CD4-positive, alpha-beta T cell treated with Interleukin-15 for 4 hours (primary cell): ENCODE measurements at places on chromosomes 5 and 9.

GRCh38 chr5:88172847-88173758 is 95.5 kb downstream of the TMEM161B start:
- DNase-seq: no peak

DNA sequence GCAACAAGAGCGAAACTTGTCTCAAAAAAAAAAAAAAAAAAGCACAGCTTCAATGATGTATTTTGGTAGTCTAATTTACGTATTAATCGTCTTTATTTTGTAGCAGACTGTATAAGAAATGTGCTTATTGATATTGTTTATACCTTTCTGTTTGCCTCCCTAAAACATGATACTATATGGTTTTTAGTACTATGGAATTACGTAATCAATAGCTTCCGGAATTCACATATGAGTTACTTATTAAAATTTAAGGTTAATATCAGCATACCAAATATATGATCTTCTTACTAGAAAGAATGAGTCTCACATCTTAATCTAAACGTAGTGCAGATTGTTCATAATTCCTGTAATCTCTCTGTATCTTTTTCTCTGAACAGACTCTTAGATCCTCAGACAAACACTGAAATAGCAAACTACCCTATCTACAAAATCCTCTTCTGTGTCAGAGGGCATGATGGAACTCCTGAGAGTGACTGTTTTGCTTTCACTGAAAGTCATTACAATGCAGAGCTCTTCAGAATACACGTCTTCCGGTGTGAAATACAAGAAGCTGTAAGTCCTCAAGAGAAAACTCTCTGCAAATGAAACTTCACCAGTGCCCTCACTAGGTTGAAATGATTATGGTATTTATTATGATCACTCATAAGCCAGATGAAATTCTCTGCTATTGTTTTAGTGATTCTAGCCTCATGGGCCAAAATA is 44.4 kb upstream of the GPR21 start:
- no peak for DNase-seq

DNA sequence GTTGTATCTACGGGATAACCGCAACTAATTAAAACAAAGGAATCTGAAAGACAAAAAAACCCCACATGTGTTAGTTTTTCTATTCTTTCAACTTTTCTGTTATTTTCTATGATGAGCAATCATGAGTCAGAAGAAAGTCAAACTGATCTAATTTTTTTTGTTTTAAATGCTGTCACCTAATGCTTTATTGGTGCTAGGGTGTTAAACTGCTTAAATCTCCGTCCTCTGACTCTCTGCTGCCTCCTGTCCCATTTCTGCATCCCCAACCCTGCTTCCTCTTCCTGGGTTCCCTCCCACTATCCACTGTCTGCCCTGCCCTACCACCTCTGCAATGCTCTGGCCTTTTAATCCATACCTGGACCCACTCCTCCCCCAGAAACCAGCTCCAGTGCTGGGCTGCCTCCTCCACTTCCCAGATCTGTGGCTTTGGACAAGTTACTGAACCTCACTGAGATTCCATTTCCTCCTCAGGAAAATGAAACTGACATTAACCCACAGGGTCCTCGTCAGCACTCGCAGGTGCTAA is 15.7 kb downstream of the PTPN3 start:
- DNase-seq: no peak

- DNase-seq: no peak
These were observed 53.5 kb downstream of the TLR4 start for GRCh38 chr9:117757561-117758190.

DNA sequence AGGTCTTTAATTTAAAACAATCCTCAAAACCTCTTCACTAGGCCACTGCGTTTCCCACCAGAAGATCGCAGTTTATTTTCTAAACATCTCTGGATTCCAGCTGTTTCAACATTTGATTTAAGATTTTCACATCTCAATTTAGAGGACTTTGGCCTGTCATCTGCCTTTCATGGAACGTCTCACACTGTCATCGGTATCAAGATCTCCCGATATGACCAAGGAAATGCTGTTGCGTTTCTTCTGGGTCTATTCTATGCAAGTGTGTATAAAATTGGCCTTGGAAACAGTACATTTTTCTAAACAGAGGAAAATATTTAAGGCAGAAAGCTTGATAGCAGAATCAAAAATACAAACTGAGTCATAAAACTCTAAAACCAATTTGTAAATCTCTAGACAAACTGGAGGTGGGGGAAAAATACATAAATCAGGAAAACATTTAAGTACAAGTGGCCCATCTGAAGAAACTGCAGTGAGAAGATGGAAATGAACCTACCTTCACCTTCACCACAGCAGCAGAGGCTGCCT is 53.6 kb upstream of the SIMC1 start:
- no peak for DNase-seq

- peak; percentile 63 for DNase-seq
These were observed 3.0 kb upstream of the UBE2R2 start for GRCh38 chr9:33813712-33814641.

GRCh38 chr5:156481741-156482140 is 154.8 kb downstream of the SGCD start:
- DNase-seq: no peak

- no peak for DNase-seq
These were observed 25.5 kb downstream of the OR2V1 start for GRCh38 chr5:181105391-181106025.

GRCh38 chr9:98972716-98973115 is 29.0 kb downstream of the COL15A1 start:
- no peak for DNase-seq

DNA sequence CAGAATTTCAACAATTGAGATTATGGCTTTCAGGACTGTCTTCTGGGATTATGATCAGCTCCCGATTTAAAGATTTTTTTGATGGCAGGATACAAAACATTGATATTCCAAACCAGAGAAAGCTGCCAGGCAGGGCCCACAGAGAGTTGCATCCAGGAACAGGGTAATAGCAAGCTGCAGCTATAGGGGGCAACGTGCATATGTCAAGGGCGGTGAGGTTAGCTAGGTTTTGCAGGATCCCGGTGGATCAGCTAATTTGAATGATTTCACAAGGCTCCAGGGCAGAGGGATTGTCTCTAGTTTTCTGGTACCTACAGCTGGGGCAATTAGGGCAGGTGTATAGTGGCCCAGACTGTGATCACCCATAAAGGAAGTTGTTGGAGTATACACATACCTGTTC is 339.4 kb downstream of the CHSY3 start:
- no peak for DNase-seq

- no peak for DNase-seq
These were observed 15.6 kb upstream of the DCP2 start for GRCh38 chr5:112960863-112961504.

- DNase-seq: no peak
These were observed 24.3 kb upstream of the PLIN2 start for GRCh38 chr9:19151425-19152159.

DNA sequence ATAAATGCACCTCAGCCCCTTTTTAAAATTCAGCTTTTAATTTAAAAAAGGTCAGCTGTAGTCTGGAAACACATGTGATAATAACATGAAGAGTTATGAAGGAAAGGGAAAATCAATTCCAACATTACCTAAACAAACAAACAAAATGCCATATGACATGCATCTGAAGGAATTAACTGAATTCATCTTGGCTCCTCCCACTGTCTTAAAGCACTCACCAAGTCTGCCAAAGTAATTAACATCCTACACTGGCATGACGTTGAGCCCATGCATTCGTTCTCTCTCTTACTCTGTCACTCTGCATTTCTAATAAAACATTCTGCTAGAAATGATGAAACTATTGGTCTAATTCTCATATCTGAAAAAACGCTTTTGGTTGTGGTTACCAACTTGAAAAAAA is 37.7 kb downstream of the TSSK1B start:
- no peak for DNase-seq

- DNase-seq: no peak
These were observed 160.8 kb upstream of the MAP1B start for GRCh38 chr5:71946343-71947030.

DNA sequence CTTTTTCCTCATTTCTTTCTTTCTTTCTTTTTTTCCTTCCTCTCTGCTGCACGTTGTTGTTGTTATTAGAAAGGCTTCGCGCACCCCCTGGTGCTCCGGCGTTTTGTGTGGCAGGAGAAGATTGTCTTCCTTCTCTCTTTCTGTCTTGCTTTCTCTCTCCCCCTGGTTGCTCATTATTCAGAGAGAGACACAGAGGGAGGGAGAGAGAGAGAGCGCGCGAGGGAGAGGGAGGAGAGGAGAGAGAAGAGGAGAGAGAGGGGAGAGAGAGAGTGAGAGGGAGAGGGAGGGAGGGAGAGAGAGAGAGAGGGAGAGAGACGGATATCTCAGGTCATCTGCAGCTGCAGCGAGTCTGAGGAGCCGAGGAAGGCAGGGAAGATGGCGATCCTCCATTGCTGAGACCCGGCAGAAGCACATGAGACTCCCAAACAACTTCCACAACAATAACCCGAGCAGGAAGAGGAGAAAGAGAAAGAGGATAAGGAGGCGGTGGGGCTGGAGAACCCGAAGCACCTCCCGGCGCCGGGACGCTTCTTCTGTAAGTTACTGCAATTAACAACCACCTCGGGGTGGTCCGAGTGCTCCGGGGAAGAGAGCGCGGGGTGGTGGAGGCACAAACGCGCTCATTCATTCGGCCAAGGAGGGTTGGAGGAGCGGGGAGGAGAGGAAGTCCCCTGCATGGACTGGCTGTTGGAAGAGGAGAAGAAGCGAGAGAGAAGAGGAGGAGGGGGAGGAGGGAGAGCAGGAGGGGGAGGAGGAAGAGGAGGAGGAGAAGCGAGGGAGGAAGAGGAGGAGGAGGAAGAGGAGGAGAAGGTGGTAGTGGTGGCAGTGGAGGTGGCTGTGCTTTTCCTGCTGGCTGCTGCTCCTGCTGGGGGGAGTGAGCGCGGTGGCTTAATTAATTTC is at the start of gene ZNF462:
ZNF462 (plus strand) TSS at position 346 of the 900 bp plus-strand sequence. CDS start 60,218 bp downstream, outside the sequence.
- no peak for DNase-seq

DNA sequence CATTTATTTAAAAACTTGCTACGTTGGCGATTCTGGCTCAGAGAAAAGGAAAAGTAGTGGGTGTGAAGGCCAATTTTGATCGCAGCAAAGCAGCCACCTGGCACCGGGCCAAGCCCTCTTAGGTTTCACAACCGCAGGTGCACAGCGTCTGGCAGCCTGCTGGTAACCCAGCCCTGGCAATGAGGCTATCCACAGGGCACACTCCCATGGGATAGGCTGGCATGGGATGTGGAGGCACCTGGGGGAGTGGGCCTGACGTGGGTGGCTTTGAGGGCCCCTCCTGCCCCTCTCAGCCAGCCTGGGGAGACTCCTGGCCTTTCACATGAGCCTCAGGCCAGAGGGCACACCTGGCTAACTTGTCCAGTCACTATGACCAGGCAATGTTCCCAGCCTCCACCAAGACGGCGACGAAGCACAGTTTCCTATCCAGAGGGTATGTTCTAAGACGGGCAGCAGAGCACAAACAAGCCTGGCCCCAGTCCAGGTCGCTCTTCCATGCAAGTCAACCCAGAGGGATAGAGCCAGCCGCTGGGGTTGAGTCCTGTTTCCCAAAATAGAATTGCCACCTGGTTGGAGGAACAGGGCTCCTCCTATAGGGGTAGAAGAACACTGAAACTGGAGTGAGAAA is 19.0 kb downstream of the CMBL start:
- DNase-seq: no peak

DNA sequence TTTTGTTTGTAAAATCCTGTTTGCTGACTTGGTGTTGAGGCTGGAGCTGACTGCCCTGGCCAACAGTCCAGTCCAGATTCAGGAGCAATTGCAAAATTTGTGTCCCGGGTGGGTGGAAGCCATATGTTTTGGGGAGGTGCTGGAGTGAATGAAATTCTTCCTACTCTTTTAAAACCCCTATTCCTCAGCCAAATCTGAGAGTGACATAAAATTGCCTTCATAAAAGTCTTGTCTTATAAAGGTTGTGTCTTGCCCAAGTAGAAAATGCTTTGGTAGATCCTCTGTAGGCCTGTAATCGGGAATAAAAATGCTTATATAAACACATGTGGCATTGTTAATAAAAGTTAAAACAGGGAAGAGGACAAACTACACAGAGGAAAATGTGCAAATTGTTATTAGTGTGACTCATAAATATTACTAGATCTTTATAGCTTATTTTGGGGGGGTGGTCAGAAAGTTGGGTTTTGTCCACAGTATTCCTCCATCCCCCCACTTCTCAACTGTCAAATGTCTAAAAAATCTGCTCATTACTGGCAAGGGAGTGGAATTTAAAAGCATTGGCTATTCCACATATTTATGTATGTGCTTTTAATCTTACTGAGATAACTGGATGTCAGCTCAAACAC is 45.6 kb downstream of the NNT start:
- DNase-seq: no peak

- no peak for DNase-seq
These were observed 8.9 kb downstream of the NLN start for GRCh38 chr5:65730910-65731309.

DNA sequence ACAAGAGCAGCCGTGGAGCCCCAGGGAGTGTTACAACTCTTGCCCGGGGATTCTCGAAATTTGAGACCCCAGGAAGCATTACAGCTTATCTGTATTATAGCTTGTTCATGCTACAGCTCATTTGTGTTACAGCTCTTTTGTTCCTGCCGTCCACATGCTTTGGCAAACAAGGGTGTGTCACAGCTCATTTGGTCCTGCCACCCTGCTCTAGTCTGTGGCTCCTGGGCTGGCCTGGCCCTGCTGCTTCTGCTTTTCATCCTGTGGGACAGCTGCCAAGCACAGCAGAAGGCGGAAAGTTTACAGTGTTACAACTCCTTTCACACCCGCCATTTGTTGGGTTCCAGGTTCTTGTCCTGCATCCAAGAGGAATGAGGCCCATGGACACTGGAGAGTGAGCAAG is 685.0 kb downstream of the SLCO4C1 start:
- DNase-seq: no peak

DNA sequence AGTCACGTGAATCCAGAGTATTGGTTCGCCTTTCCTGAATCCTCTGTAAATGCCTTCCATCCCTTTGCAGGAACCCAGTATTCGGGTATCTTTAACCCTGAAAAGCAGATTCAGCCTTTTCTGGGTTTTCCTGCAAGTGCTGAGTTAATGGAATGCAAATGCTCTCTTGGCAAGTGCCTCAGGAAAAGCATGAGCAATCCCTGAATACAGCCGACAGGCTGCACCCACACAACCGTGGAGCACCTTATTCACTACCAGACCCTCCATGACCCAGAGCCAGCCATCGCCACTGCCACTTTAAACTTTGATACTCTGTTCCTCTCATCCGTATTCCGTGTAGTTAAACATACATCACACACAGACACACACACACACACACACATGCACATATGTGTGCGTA is 54.4 kb downstream of the ZNF622 start:
- no peak for DNase-seq

- DNase-seq: no peak
These were observed 227.6 kb upstream of the ANKRD55 start for GRCh38 chr5:56460681-56461191.

DNA sequence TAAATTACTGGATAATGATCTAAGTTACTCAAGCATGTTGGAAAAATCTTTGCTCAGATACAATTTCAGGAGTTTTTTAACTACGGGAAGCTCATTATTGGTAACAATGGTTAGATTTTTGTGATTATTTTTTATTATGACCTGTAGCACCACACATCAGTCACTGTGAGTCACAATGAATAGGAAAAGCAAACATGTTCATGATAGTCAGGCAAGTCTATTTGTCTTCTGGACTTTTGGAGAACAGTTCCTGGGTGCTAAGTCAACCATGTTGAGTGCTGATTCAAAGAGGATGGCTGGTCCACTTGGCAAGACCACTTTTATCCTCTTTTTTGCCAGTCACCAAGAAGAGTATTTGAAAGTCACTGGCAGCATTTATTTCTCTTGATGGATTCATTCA is 403.2 kb downstream of the KIF4B start:
- no peak for DNase-seq
